ENCODE measurements at places on chromosomes 5 and 9.

- no peak for DNase-seq
Measured at GRCh38 chr5:1333986-1334385, 10.9 kb downstream of the CLPTM1L start.

GRCh38 chr5:135437796-135438560 is 9.2 kb downstream of the DCANP1 start:
- DNase-seq, result peak; percentile 96

DNA sequence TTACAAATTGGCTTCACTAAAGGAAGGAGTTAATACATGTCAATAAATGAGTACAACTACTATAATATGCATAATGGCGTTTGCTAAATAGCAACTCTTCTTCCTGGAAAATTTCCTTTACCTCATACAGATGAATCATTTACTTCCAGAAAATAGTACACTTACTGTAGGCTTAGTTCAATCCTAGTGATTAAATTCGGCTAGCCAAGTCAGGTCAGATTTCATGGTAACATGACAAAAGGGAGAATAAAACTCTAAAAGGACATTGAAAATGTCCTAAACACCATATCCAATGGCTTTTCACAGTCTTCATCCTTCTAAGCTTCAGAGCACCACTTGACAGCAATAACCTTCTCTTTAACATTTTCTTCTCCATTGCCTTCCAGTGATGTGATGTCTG is 42.1 kb upstream of the ZFAND5 start:
- no peak for DNase-seq

GRCh38 chr9:128899566-128900322 is 17.8 kb downstream of the LRRC8A start:
- DNase-seq, result no peak

- DNase-seq, result peak; percentile 7
Measured at GRCh38 chr5:69364414-69364813, 4.9 kb downstream of the AK6 start.

DNA sequence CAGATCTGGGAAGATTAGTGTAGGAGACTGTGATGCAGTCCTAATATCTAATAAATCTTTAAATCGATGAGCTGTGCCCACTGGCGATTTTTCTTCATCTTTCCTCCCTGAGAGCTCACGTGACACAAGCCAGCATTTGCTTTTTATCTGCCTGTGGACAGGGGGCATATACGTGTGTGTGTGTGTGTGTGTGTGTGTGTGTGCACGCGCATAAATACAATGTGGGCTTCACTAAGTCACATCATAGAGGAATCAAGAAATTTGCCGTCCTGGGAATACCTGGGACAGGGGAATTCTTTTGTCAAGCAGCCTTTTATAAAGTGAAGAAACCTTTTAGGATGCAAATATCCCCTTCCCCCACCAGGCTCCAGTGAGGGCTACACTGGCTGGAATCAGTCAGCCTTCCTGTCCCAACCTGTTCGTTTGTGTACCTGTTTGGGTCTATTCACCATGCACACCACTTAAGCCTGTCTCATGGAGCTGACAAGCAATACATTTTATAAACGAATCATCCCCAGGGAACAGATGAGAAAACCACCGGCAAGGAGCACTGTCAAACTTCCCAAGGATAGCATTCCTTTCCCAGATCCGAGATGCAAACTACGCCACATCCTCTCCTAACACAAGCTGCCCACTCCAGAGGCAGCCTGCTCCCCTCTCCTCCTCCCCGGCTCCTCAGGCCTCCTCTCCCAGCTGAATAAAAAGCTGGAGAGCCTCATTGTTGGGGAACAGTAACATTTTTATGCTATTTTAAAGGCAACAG is 2.7 kb downstream of the EPB41L4B start:
- DNase-seq, result no peak

DNA sequence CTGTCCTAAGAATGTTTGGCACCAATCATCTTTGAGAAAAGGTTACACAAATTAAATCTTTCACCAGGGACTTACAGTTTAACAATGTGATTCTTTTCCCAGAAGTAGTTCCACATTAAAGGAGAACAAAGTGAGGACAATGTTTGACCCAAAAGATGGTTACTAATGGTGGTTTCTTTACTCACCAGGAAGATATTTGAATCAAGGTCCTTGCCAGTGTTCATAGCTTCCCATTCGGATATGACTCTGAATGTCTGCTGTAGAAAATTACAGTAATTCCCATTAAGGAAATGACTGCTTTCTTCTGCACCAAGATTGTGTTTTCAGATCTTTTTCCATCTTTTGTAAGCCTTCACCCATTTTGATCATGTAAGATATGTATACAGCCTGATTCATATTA is 114.6 kb upstream of the ADAMTSL1 start:
- peak; percentile 83 for DNase-seq

GRCh38 chr9:114893221-114894010 is 37.0 kb downstream of the TNFSF8 start:
- peak; percentile 55 for DNase-seq

- no peak for DNase-seq
Measured at GRCh38 chr5:60458666-60459065, 241.3 kb downstream of the DEPDC1B start.

GRCh38 chr9:101635473-101635872 is 40.7 kb upstream of the PPP3R2 start:
- no peak for DNase-seq

- no peak for DNase-seq
Measured at GRCh38 chr5:114417519-114417918, 55.6 kb downstream of the KCNN2 start.

GRCh38 chr9:136690806-136691261 is 3.6 kb upstream of the AGPAT2 start:
- DNase-seq, result no peak

GRCh38 chr9:132995879-132996278 is 17.4 kb downstream of the GFI1B start:
- DNase-seq, result no peak

DNA sequence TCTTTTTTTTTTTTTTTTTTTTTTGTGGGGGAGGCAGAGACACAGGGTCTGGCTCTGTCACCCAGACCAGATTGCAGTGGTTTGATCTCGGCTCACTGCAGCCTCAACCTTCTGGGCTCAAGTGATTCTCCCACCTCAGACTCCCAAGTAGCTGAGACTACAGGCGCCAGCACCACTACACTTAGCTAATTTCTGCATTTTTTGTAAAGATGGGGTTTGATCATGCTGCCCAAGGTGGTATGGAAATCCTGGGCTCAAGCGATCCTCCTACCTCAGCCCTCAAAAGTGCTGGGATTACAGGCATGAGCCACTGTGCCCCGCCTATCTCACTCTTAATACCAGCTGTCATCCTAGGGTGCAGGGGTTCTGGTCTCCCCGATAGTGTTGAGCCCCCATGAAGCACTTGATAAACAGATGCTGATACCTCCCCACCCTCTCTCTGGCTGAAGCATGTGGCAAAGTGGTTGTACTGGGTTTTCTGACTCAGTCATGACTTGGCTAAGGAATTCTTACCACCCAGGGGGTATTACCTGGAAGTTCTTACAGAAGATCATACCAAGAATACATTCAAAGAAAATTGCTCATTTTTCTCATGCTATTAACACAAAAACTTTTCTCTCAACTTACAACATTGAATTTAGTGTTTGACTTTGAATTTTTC is 110.2 kb upstream of the DAPK1 start:
- DNase-seq, result no peak

DNA sequence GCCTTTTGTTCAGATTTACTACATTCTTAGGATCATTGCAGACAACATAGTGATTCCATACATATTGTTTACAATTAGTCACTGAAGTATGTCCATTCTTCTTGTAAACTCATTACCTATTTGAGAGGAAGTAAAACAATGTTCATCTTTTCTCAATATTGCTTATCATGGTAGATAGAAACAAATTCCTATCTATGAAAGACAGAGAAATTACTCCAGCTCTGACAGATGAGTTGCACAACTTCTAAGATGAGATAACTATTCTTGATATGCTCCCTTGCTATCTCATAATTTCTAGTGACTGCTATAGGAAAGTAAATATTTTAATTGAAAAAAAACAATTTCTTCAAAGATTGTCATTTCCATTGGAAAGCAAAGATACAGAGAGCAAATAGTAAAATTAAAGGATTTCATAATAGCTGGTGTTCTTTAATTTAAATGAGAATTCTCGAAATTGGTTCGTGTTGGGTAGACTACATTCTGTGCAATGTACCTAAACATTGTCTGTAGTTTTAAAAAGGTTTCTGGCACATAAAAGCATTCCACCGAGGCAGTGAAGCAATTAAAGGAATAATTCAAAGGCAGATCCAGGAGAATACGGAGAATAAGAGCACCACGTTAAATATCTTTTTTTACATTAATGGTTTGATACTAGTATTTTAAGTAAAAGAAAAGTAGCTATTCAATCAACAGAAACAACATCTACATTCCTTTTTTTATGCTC is 1029.1 kb upstream of the ACO1 start:
- DNase-seq, result no peak

DNA sequence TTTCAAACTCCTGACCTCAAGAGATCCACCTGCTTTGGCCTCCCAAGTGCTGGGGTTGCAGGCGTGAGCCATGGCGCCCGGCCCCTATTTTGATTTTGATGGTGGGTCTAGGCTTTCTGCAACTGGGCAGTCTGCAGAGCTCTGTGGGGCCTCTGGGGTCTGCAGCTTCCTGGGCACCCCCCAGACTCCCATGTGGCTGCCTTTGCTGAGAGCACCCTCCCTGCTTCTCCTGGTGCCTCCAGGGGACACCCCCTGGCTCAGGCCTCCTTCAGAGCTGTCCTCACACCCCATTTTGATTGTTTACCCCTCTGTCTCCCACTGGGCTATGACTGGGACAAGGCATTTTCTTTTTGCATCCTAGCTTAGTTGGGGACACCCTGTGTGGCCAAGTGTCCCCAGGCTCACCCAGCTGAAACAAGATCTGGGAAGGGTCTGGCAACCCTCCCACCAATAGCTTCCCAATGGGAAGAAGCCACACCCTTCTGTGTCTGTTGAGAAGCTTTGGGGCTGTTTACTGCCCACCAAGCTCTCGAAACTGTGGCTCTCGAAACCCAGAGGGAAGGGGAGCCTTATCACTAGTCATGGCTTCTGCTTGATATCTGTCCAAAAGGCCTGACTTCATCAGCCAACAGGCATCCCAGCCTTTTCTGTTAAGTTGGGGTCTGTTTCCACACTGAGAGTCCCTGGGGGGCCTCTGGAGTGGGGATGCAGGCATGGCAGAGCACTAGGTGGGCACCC is 204.4 kb upstream of the IER5L start:
- no peak for DNase-seq

DNA sequence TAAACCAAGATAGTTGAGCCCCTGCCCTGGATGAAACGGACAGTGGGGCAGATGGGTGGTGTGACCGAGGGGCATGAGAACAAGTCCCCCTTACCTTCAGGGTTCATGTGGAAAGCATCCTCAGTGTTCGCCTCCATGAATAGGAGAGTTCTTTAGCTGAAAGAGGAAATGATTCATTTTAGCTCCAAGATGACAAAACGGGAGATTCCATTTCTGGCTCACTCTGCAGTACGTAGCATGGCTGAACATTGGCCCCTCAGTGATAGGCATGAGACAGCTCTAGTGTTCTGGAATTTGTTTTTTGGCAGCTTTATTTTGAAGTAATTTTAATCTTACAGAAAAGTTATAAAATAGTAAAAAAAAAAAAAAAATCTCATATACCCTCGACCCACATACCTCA is 70.2 kb upstream of the AGXT2 start:
- peak; percentile 89 for DNase-seq

- peak; percentile 95 for DNase-seq
Measured at GRCh38 chr9:92506184-92506857, 24.0 kb upstream of the ASPN start.

- no peak for DNase-seq
Measured at GRCh38 chr9:33878691-33879366, 61.9 kb downstream of the UBE2R2 start.

GRCh38 chr9:22342491-22343217 is 104.0 kb upstream of the DMRTA1 start:
- DNase-seq, result peak; percentile 20

GRCh38 chr9:93262537-93263310 is 78.8 kb downstream of the WNK2 start:
- no peak for DNase-seq

GRCh38 chr9:23321049-23321448 is 505.0 kb downstream of the ELAVL2 start:
- no peak for DNase-seq

DNA sequence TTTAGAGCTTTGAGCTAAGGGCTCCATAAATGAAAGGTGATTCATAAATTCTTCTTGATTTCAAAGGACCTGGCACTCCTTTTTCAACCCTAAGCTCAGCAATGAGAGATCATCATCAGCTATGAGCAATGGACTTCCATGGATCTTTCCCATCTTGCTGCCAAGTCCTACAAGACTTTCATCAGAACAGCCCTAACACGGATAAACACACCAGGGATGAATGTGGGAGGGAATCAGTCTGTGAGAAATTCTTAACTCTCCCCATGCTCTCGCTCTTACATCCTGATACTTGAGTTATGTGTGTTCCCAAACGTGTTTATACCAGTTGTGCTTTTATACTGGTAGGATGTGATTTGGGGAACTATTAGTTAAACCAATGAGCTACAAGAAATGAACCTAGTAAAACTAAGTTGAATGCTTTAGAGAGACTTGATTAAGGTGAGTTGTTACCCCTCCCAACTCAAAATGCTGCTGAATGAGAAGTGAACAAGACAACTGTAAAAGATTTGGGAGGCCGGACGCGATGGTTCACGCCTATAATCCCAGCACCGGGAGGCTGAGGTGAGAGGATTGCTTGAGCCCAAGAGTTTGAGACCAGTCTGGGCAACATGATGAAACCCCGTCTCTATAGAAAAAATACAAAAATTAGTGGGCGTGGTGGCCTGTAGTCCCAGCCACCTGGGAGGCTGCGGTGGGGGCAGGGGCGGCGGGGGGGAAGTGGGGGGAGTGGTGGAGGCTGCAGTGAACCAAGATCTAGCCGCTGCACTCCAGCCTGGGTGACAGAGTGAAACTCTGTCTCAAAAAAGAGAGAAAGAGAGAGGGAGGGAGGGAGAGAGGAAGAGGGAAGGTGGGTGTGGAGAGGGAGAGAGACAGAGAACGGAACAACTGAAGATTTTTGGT is 5.2 kb upstream of the RPL26L1 start:
- peak; percentile 98 for DNase-seq

DNA sequence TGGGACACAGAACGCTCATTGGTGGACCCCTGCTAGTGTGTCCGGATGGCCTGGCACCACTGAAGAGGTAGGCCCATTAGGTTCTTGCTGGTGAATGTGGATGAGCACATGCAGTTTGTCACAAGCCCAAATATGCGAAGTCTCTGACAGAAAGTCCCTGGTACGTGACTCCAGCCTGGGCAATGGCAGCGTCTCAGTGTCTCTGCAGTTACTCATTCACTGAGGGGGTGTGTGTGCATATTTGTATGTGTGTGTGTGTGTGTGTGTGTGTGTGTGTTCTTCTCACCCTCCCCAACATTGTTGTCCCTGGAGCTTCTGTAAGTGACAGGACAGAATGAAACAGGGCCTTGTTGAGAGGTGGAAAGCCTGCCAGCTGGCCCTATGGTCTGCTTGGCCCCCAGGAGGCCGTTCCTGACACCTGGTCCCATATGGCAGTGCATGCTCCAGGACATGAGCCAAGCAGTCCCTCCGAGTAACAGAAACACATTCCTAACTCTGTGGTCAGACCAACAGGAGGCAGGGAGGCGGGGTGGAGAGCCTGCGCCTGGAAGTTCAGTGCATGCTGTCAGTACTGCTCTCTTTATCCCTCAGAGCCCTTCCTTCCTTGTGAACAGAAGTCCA is 169.9 kb downstream of the SLC28A3 start:
- DNase-seq, result peak; percentile 98

Measured in IMR-90 (cell line).